ENCODE measurements at places on chromosomes 11 and 22.

DNA sequence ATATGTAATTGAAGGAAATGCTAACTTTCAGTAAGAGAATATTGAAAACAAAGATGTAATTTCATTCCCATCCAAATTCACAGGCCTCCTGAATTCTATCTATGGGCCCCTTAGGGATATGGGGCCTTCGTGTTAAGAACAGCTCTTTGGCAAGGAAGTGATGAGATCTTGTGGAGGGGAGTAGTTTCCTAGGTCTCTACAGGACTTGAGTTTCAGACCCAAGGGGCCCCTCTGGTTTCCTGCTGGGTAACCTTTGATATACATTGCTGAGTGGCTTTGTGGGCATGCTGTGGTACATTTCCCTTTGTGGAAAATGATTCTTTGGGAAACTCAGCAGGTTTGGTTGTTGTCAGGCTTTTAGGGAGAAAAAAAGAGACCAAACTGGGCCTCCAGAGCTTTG is 6.2 kb downstream of the STIM1 start:
- H3K4me1 ChIP-seq, result peaks cover 91% of the 10 kb centered on the region
- peak overlapping the region; percentile 100 for H3K27ac ChIP-seq
- no peaks in the 10 kb centered on the region for H3K27me3 ChIP-seq
- no peak for DNase-seq
- no peak overlapping the region for H3K4me3 ChIP-seq

DNA sequence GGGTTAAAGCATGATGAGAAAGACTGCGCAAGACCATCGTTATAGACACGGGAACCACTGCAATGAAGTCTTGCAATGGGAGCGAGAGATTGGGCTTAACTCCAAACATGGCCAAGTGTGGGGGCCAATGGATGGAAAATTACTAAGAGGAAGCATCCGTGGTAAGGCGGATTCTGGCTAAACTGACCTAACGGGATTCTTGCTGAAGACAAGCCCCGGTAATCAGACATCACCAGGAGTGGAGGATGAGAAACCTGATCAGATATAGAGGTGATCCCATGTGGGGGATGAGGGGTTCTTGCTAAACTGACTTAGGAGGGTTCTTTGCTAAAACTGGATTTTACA is 5.8 kb upstream of the SYNGR1 start:
- DNase-seq, result no peak
- no peak overlapping the region for H3K4me3 ChIP-seq
- H3K36me3 ChIP-seq, result no peaks in the 10 kb centered on the region
- H3K4me1 ChIP-seq, result peaks cover 6% of the 10 kb centered on the region
- H3K27me3 ChIP-seq, result no peaks in the 10 kb centered on the region
- no peak overlapping the region for H3K27ac ChIP-seq

DNA sequence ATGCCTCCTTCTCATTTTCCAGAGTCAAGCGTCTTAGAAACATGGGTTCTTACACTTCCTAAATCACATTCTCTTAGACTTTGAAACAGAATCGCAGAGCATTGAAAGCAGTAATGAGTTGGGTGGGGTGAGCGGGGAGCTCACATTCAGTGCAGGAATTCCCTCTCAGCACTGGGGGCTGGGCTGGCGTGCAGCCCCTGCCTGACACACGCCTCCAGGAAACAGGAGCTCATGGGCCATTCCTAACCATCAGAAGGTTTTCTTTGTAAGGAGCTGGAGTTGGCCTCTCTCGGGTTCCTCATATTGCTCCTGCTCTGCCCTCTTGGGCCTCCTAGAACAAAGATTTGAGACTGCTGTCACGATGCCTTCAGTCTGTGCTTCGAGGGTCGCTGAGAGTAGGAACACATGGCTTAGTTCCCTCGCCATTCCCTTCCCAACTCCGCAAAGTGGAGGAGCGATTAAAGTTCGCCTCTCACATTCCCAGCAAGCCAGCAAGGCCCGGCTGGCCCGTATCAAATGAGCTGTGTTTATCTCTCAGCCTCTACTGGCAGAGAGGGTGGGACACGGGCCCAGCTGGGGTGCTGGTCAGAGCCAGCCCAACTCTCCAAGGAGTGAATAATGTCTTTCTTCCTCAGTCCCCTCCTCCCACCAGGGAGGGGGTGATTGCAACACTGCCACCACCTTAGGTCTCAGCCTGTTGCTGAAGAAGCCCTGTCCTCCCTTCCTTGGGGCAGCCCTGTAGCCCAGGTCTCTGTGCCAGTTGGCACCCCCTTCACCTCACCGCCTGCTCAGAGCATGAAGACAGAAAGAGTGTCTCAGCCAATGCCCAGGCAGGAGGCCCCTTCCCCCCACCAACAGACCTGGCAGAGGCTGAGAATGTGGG is 10.4 kb downstream of the CHRDL2 start:
- H3K27me3 ChIP-seq, result no peaks in the 10 kb centered on the region
- peak overlapping the region; percentile 36 for H3K27ac ChIP-seq
- no peak for DNase-seq
- no peak overlapping the region for H3K4me3 ChIP-seq
- peaks cover 12% of the 10 kb centered on the region for H3K4me1 ChIP-seq

- H3K27me3 ChIP-seq, result no peaks in the 10 kb centered on the region
- DNase-seq, result no peak
- H3K4me1 ChIP-seq, result peaks cover 4% of the 10 kb centered on the region
- no peak overlapping the region for H3K4me3 ChIP-seq
- H3K36me3 ChIP-seq, result no peaks in the 10 kb centered on the region
Observed at GRCh38 chr11:12402025-12402424, 24.7 kb downstream of the PARVA start.

DNA sequence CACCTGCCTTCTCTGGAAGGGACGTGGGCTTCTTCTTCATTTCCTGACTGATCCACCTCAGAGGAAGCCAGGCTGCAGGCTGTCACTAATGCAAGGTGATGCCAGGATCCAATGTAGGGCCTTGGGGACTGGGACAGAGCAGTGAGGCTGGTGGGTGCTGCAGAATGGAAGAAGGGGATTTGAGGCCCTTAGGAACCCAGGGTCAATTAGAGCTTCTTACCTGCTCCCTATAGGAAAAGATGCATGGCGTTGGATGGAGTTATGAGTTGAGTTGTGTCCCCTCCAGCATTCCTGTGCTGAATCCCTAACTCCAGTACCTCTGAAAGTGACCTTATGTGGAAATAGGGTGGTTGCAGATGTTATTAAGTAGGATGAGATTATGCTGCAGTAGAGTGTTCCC is 190.4 kb downstream of the MIAT start:
- H3K4me1 ChIP-seq, result no peaks in the 10 kb centered on the region
- no peaks in the 10 kb centered on the region for H3K27me3 ChIP-seq
- no peaks in the 10 kb centered on the region for H3K36me3 ChIP-seq
- no peak overlapping the region for H3K27ac ChIP-seq
- H3K4me3 ChIP-seq, result no peak overlapping the region

- H3K27me3 ChIP-seq, result no peaks in the 10 kb centered on the region
- no peak overlapping the region for H3K27ac ChIP-seq
- no peak overlapping the region for H3K4me3 ChIP-seq
Observed at GRCh38 chr22:49291781-49292180, 535.9 kb downstream of the BRD1 start.

- no peak for DNase-seq
- H3K4me1 ChIP-seq, result no peaks in the 10 kb centered on the region
- no peaks in the 10 kb centered on the region for H3K36me3 ChIP-seq
- H3K27me3 ChIP-seq, result peaks cover 39% of the 10 kb centered on the region
- H3K27ac ChIP-seq, result no peak overlapping the region
- H3K4me3 ChIP-seq, result no peak overlapping the region
Observed at GRCh38 chr11:69721745-69722144, 17.9 kb upstream of the FGF19 start.

DNA sequence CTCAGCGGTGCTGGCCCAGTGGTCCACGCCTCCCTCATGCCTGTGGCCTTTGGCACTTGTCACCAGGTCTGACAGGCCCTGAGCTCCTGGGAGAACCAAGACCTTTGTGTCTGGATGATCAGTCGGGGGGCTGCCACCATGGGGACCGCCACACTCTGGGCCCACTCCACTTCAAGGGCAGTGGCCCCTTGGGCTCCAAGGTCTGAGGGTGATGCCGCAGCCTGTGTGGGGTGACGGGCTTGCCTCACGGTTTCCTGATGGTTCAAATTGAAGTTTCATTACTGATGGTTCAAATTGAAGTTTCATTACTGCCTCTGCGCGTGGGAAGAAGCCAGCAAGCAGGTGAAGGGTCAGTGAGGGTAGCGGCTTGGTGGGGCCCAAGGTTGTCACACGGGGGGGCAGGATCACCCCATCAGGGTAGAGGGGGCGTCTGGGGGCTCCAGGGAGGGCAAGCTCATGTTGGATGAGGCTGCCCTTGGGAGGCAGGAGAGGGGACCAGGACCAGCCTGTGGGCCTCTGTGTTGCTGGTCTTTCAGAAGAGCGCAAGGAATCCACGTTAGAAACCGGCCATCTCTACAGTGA is 27.5 kb downstream of the TRMU start:
- no peak overlapping the region for H3K27ac ChIP-seq
- no peaks in the 10 kb centered on the region for H3K4me1 ChIP-seq
- no peak for DNase-seq
- no peaks in the 10 kb centered on the region for H3K36me3 ChIP-seq

DNA sequence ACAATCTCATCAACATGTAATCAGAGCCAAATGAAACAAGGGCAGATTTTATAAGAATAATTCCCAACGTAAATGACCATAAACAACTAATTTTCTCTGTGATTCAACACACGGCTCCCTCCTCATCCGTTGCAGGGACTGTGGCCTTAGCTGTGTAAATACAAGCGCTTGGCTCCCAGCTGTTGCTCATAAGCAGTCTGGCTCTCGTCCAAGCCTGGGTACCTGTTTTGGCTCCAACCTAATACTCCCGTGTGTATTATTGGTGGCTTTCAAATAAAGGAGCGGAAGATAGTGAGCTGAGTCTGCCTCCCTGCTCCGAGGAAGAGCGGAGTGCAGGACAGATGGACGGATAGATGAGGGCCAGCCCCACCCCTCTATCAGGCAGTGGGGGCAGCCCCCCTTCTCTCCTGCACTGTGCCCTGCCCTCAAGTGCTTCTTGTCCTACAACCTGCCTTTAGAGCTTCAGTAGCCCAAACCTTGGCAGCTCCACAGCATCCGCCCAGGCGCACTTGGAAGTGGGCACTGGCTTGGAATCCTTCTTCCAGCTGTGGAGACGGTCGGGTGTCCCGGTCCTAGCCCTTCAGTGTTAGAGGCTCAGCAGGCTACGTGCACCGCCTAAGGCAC is 670.9 kb downstream of the BRD1 start:
- H3K27me3 ChIP-seq, result no peaks in the 10 kb centered on the region
- H3K4me1 ChIP-seq, result no peaks in the 10 kb centered on the region
- H3K27ac ChIP-seq, result no peak overlapping the region

DNA sequence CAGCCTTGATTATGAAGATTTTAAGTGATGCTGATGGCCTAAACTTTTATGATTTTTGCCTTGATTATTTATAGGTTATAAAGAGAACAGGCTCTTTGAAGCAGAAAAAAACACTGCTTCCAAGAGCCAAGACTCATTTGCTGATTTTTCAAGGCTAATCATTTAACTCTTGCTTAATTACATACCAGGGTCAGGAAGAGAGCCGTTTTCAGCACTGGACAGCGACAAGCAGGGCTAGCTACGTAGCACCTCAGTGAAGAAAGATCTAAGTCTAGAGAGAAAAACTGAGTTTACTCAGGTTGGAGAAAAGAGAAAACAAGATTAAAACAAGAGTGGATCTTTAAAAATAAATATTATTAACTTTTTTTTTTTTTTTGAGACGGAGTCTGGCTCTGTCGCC is 615.4 kb upstream of the B3GAT1 start:
- no peak overlapping the region for H3K4me3 ChIP-seq
- no peak for DNase-seq
- no peak overlapping the region for H3K27ac ChIP-seq
- no peaks in the 10 kb centered on the region for H3K27me3 ChIP-seq
- H3K4me1 ChIP-seq, result no peaks in the 10 kb centered on the region

DNA sequence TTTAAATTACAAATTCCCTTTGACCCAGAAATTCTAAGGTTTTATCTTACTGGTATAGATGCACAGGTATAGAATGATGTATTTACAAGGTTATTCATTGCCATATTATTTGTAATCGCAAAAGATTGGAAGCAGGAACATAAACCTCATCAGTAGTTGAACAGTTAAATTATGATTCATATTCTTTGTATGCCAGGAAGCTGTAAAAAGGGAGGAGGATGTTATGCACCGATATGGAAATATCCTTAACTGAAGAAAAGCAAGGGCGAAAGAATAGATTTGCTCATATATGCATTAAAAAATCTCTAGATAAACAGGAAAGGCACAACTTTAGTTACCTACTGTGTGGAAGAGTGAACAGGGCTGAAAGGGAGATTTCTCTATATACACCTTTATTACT is 36.7 kb downstream of the PPFIA1 start:
- H3K27ac ChIP-seq, result no peak overlapping the region
- H3K4me3 ChIP-seq, result no peak overlapping the region
- no peaks in the 10 kb centered on the region for H3K27me3 ChIP-seq
- no peak for DNase-seq

DNA sequence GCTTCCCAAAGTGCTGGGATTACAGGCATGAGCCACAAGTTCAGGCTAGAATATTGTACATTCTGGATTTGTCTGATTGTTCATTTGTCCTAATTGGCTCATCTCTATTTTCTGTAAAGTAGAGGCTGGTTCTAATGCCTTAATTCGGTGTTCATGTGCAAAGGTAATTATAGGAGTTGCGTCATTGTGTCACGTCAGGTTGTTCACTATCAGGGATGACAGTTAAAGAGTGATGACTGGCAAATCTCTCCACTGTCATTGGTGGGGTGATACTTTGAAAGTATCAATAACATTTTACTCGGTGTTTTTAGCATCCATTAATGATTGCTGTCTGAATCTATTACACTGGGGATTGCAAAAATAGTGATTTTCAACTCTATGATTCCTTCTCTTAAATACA is 103.5 kb downstream of the HIPK3 start:
- peaks cover 3% of the 10 kb centered on the region for H3K4me1 ChIP-seq
- DNase-seq, result no peak
- H3K27ac ChIP-seq, result no peak overlapping the region
- no peaks in the 10 kb centered on the region for H3K27me3 ChIP-seq
- H3K4me3 ChIP-seq, result no peak overlapping the region
- peaks cover 14% of the 10 kb centered on the region for H3K36me3 ChIP-seq

- H3K27me3 ChIP-seq, result no peaks in the 10 kb centered on the region
- H3K4me1 ChIP-seq, result peaks cover 53% of the 10 kb centered on the region
- H3K36me3 ChIP-seq, result no peaks in the 10 kb centered on the region
- H3K27ac ChIP-seq, result peak overlapping the region; percentile 97
- peak overlapping the region; percentile 54 for H3K4me3 ChIP-seq
Observed at GRCh38 chr22:39244136-39244495, 666 bp downstream of the PDGFB start.

DNA sequence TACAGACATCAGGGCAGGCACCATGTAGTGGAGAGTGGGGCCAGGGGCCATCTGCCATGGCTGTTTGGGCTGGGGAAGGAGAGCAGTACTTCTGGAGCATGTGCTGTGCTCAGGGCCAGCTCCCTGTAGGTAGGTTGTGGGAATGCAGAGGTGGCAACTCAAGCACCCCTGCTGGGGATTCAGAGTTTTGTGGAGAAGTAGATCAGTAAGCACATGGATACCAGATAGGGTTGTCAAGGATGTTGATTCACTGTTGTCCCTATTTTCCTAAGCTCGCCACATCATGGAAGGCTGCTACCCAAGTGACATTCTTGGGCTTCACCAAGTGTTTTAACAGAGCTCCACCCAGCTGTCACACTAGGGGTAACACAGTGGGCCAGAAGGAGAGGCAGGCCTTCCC is 67.2 kb downstream of the BMAL1 start:
- no peaks in the 10 kb centered on the region for H3K27me3 ChIP-seq
- H3K4me3 ChIP-seq, result no peak overlapping the region
- peaks cover 6% of the 10 kb centered on the region for H3K4me1 ChIP-seq
- no peak for DNase-seq
